Cortex of kidney (tissue), 1 donor: ENCODE measurements at places on chromosomes 11 and 22.

DNA sequence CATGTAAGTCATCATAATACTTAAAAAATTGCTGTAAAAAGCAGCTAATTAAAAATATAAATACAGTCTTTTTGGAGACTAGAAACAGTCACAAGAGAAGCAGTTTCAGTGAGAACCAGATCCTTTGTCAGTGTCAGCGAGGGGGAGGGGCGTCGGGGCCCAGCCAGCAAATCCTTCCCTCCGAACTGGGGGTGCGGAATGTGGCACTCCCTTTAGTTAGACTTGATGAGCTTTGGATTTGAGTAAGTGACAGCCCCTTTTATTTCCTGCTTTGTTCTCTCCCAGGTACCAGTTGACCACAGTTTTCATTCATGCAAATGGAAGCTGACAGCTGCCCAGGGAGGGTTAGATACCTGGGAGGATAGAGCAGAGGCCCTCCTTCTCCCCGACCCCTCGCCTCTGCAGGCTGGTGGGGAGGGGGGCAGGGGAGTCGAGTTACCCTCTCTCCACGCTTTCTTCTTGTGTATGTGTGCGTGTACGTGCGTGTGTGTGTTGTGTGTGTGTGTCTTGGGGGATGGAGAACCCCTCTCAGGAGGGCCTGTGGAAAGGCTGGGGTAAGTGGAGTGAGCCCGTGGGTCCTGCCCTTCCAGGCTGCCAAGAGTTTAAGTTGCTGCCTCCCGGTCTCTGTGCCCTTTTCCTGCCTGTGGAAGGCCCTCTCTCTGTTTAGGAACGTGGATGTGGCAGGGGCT lies 38.3 kb downstream of the PTPRJ start:
- no peak for DNase-seq

DNA sequence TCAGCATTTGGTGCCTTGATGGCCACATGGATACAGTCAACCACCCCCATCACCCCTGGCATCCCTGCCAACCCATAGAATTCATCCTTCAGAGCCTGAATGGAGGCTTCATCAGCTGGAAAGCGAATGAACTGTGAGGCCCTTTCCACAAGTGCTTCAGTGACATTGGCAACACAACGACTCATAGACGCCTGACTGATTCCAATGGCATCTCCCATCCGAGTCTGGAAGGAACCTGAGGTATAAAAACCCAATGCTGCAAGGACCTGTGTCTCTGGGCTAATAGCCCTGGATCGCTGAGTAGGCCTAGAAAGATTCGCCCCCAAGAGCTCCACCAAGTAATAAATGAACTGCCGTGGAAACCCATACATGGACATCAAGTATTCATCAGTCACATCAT lies 1.3 kb downstream of the HARBI1 start:
- no peak for DNase-seq

DNA sequence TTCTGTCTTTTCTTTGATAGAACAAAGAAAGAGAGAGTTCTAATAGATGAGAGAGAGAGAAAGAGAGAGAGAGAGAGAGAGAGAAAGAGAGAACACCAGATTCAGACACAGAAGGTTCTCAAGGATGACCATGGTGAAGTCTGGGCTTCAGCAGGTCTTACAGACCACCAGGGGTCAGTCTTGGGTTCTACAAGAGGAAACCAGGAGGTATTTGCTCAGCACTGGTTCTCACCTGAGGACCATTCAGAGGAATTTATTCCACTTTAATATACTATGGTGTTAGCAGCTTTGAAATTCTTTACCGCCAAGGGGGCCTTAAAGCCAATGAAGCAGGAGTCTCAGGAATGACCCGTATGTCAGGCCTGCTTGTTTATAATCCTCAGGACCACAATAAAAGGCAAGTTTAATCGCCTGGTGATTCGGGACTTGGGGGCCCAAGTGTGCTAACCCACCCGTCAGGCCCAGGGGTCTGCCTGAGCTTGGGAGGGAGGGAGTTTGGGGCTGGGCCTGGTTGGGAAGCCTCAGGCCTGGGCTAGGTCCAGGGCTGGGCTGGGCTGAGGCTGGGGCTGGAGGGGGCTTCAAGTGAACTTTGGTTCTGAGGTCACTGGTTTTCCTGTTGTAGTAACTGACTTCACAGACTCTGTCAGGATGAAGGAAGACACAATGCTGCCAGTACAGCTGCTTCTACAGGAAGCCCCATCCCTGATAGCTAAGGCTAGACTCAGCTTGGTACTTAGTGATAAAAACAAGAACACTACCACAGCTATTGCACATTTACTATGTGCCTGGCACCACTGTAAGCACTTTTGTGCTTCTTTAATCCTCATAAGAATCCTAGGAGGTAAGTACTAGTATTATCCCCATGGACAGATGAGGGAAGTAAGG lies 179.2 kb upstream of the ZBED5 start:
- DNase-seq = no peak

DNA sequence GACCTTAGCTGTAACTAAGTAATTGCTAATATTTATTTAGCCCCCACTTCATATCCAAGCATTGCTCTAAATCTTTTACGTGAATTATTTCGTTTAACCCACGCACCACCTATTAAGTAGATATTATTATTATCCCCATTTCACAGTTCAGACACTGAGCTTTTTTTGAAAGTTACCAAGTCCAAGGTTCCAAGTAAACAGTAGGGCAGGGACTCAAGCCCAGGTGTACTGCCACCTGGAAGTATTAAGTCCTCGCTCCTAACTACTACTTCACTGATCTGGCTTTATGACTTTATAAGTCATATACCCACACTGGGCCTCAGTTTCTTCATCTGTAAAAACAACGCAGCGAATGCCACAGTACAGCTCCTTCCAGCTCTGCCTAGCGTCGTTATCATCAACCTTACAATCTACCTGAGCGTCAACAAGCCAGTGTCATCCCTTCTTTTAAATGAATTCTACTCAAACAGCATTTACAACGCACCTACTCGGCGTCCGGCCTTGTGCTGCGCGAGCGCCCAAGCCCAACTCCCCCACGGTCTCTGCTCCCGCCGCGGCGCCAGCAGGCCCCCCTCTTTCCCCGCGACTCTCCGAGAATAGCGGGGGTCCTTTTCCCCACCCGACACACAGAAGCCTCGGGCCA lies 624 bp downstream of the TMEM41B start:
- DNase-seq = no peak

DNA sequence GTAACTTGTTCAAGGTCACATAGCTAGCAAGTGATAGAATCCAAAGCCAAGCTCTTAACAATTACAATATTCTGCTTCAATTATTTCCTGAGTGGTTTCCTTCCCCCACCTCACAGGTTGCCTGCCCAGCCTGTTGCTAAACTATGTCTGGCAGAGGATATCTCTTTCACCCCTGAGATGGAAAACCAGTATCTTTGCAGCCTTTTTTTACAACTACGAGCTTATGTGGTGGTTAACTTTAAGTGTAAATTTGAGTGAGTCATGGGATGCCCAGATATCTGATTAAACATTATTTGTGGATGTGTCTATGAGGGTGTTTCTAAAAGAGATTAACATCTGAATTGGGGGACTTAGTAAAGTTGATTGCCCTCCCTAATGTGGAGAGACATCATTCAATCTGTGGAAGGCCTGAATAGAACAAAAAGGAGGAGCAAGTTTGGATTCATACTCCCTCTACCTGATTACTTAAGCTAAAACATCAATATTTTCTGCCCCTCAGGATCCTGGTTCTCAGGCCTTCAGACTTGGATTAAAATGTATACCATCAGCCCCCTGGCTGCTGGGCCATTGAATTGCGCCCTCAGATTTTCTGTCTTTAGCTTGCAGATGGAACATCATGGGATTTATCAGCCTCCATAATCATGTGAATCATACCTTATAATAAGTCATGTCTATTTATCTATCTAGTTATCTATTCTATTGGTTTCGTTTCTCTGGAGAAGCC lies 911.9 kb downstream of the METTL15 start:
- DNase-seq = no peak

GRCh38 chr11:92330114-92330513 lies 105.5 kb downstream of the FAT3 start:
- DNase-seq = no peak

- DNase-seq = no peak
Observed at GRCh38 chr11:109123816-109124787, 297.9 kb upstream of the C11orf87 start.

- DNase-seq = no peak
Observed at GRCh38 chr22:28250036-28250695, 331.1 kb upstream of the PITPNB start.

DNA sequence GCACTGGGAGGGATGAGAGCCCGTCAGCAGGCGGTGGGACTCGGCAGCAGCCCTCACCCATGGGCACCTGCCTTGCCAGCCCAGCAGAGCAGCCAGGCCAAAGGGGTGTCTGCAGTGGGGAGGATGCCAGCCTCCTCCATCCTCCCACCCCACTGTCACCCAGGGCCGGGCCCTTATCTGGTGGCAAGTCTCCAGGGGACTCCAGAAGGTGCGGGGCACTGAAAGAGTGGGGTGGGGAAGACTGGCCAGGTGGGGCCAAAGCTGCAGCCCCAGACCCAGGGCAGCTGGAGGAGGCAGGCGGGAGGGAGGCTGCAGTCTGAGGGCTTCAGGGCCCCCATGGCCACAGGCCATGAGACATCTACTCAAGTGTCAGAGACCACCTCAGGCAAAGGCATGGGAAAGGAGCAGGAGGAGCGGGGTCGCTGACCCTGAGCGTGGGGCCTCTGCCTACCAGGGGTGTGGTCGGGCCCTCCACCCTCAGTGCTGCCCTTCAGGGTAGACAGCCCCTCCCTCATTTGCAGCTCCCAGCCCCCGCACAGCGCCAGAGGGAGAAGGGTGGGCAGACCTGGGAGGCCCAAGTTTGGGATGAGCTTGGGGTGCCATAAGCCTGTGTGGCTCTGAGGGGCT lies 3.5 kb downstream of the DGCR6L start:
- no peak for DNase-seq
